ENCODE measurements at places on chromosomes 1 and 21.

DNA sequence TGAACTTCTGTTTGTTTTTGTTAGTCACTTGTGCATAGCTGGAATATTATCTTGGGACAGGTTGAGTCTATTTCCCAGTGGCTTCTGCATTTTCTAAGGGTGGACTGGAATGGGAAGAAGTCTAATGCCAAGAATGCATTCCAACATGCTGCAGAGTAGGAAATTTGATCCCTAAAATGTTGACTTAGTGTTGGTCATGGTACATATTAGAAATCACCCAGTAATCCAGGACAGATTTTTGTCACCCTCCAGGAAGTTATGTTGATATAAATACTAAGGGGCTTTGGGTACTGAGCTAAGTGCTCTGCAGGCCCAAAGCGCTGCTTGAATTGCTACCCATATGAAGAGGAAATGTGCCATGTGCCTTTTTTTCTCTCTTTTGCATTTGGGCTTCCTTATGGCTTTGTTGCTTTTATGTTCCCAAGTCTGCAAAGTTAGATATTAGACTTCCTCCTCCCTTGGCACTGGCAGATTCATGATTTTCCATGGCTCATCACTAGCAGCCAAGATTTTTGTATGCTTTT, 10.0 kb downstream of the ARID1A start:
- DNase-seq = no peak

GRCh38 chr1:3491291-3492246, 37.1 kb downstream of the ARHGEF16 start:
- peak; percentile 84 for DNase-seq

- DNase-seq = no peak
Measured at GRCh38 chr1:29695036-29695435, 458.7 kb downstream of the PTPRU start.

DNA sequence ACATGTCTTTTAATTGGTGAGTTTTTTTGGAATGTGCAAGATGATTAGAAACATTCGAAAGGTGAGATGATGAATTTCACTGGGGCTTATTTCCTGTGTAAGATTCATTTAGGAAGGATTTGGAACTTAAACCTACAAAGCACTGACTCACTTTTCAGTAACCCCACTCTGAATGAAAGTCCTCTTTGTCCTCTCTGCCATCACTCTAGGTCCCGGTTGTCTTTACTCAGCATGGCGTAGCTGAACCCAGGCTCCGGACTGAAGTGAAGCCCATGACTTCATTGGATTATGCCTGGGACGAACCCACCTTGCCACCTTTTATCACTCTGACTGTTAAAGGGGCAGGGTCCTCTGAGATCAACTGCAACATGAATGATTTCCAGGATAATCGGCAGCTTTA, 139.4 kb downstream of the VPS13D start:
- DNase-seq = no peak

GRCh38 chr1:112589766-112590165, 29.2 kb downstream of the ST7L start:
- no peak for DNase-seq

- DNase-seq = no peak
Measured at GRCh38 chr1:109048335-109048734, 6.4 kb upstream of the WDR47 start.

- no peak for DNase-seq
Measured at GRCh38 chr1:43410571-43410970, 20.9 kb downstream of the SZT2 start.

- no peak for DNase-seq
Measured at GRCh38 chr1:206706806-206707366, 22.2 kb downstream of the MAPKAPK2 start.

DNA sequence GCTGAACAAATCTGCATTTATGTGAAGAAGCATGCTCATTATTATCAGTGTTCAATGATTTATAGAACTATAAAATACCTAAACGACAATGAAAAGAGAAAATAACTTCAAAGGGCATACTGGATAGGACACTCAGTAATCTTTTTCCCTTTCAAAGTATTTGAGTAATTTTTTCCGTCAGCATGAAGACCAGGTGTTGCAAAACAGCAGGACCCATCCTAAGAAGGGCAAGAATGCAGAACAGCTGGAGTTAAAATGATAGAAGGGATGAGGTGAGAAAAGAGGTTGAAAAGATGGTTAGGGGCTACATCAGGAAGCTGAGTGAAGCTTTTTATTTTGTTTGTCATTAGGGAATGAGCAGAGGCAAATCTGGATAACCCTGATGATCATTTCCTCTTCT, 7.1 kb upstream of the RGS18 start:
- no peak for DNase-seq
